ENCODE measurements at places on chromosomes 3 and 15.

DNA sequence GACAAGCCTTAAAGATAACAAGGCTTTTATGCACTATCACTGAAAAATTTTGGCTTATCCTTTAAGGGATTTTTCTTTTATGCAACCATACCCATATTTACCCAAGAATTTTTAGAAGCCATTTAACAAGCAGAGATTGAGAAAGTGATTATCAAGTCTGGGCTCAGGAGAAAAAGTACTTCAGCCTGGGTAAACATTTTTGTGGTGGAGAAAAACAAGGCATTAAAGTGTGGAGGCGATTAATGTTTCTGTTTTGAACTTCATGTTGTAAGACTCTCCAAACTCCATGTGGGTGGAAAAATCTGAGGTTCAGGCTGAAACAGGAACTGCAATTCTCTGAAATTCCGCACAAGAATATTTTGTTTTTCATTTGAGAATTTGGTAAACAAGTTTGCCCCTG is 260.4 kb upstream of the KCNMB2 start:
- DNase-seq = no peak

GRCh38 chr3:188185717-188186251 is 31.8 kb downstream of the LPP start:
- peak; percentile 19 for DNase-seq

- peak; percentile 39 for DNase-seq
These were observed 190.7 kb downstream of the LSAMP start for GRCh38 chr3:116254541-116254940.

- DNase-seq = no peak
These were observed 243.1 kb downstream of the GABRG3 start for GRCh38 chr15:27214032-27214431.

GRCh38 chr3:143090976-143091837 is 28.4 kb upstream of the CHST2 start:
- no peak for DNase-seq

GRCh38 chr3:67580430-67581000 is 73.9 kb downstream of the SUCLG2 start:
- DNase-seq = no peak

- DNase-seq = peak; percentile 44
These were observed 103.1 kb downstream of the LRIG1 start for GRCh38 chr3:66397745-66398144.

GRCh38 chr3:99342383-99342782 is 296.0 kb upstream of the COL8A1 start:
- DNase-seq = no peak

DNA sequence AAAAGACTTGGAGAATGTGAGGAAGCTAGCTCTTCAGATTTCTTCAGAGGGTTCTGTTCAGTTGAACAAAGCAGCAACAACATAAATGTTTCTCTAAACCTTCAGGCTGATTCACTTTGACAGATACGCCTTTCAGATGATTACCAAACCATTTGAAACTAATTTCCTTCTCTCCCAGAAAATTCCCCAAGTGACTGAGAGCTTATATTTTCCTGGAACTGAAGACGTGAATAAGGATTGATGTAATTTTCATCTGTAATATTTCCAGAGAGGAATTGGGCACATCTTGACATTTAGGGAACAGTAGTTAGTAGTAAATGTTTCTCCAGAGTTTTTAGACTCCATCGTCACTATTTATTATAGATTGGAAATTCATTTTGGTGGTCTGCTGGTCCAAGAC is 108.6 kb upstream of the AADACL2 start:
- peak; percentile 73 for DNase-seq

- DNase-seq = peak; percentile 50
These were observed 186.9 kb downstream of the MAGI1 start for GRCh38 chr3:65851827-65852226.

DNA sequence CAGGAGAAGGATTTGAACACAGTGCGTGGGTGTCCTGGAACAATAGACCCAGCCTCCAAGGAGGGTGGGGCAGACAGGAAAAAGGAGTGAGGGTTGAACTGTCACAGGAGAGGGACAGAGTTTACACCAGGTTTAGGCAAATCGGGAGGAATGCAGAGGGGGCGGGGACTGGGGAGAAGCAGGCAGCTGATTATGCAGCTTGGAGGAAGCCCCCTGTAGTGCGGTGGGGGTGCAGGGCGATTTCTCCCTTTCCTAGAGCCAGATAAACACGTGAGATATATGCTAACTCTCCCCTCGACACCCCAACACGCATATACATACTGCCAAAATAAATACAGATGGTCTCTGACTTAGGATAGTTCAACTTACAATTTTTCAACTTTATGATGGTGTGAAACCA is 108.6 kb upstream of the PRR20G start:
- DNase-seq = no peak

GRCh38 chr3:14517601-14518431 is 22.3 kb downstream of the GRIP2 start:
- no peak for DNase-seq

GRCh38 chr15:85925649-85926237 is 131.0 kb upstream of the KLHL25 start:
- no peak for DNase-seq

- no peak for DNase-seq
These were observed 47.7 kb downstream of the CYP11A1 start for GRCh38 chr15:74319596-74320351.

DNA sequence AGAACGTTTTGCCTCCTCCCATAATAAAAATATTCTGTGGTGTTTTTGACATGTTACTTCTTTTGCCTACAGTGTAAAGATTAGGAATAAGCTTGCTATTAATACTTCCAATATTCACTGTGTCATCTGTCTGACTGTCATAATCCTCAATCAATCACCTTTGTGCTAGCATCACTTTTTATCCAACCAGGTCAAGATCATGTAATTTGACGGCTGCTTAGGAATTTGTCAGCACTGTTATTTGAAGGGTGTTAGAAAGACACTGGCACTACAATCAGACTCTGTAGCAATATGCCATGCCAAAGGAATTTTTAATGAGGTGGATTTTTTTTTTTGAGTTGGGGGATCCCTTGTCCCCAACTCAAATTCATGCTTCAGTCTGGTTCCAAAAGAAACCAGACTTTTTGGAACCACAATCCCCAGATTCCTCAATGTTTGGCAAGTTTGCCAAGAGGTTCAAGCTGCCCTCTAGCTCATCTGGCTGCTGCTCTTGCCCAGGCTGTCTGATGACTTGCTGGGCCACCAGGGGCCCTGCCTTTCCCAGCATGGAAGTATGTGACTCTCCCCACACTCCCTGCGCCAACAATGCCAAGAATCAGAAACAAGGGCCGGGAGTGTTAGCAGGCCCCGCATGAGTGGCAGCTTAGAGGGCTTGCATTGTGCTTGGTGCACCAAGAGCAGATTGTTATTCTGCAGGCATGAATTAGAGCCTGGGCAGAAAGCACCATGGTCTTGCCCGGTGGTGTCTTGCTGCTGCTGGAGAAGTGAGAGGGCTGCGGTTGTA is 58.6 kb upstream of the TSC22D2 start:
- DNase-seq = peak; percentile 75

DNA sequence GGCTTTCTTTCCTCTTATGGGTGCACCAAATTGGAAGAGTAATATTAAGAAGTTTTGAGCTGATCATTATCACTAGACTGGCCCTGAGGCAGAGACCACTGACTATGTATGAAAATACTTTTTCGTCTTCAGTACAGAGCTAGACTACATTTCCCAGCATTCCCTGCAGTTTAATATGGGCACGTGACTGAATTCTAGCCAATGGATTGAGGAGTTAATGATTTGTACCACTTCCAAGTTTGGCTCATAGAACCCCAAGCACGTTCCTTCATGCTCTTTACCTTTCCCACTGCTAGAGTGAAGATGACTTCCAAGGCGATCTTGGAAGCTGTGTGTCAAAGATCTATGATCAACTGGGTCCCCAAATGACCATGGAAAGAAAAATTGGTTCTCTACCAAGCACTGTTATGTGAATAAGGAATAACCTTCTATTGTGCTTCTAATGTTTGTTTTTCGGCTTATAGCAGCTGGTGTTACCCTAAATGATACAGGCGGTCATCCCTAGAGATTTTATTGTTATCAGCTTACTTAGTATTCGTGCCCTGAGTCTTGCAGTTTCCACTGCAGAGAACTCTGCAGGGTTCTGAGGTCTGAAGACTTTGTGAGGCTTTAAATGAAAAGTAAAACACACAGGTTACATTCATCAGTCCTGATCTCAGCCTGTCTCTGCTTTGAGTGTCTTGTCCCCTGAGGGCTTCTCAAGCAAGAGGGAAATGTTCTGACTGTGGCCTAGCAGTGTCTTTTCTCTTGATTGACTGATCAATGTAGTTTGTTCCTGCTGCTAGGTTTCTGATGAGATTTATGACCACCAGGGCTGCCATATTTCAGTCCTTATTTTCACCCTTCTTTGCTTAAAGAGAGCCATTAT is 486.8 kb downstream of the PDCD6IP start:
- no peak for DNase-seq

DNA sequence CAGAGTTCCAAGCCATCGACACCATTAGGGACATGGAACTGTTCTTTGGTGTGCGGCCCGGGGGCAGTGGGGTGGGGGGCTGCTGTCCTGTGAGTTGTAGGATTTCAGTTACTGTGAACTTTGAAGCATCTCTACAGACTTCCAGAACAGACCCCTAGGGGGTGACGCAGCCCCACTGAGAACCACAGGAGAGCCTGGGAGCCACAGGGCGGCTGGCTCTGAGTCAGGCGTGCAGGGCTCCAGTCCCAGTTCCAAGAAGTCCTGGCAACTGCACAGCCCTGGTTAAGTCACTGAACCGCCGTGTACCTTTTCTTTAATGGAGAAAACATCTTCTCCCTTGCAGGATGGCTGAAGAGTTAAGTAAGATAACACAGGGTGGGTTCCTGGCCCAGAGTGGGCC is 23.5 kb upstream of the LRTM1 start:
- DNase-seq = peak; percentile 87

DNA sequence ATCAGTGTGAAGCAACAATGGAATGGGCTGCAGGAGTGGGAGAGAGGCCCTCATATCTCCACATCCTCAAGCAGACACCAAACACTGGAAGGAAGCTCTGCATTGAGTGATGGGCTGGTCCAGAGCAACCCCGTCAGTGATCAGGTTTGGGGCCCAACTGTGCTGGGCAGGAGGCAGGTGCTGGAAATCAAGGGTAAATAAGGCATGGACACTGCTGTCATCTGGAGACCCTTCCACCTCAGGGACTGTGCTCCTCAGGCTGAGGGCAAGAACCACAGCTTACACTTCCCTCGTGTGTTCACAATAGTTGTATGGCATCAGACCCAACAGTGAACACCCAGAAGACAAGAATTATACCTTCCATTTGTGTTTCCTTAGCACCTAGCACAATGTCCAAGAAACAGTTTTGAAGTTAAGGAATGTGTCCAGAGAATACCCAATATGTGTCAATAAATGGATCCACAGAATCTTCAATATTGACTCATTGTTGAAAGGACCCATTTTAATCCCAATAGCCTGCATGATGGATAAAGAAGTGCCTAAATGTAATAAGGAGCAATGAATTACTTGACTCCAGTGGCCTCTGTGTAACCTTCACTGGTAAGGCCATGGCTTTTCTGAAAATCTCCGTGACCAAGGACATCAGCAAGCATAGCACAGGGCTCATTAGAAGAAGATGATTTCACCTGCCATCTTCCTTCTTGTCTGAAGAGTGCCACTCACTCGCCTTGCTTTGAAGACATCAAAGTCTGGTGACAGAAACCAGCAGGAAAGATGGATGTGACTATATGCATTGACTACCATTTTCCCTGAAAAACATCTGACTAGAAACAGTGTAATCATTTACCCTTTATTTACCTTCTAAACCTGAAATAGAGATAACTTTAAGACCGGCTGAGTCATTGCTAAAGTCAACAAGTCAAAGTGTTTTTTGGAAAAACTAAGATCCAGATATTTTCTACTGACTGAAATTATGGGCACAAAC is 7.0 kb upstream of the AHSG start:
- no peak for DNase-seq

DNA sequence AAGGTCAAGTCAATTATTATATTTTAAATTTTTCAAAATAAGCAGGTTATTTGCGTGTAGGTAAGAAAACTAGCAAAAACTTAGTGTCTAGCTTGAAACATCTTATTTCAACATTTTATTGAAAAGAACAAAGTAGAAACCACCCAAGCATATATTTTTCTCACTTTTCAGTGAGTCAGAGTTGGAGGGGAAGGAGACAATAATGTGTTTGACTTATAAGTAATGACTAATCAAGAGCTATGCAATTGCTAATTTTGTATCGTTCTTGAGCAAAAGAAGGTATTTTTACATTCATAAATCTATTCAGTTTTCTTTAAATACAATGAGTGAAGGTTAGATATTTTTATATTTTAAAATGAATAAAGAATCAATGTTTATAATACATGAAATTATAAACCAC is 54.4 kb upstream of the P2RY1 start:
- DNase-seq = no peak

GRCh38 chr3:71346061-71346460 is 237.5 kb downstream of the FOXP1 start:
- DNase-seq = no peak

- peak; percentile 80 for DNase-seq
These were observed 7.1 kb upstream of the FSIP1 start for GRCh38 chr15:39789736-39790135.

- DNase-seq = no peak
These were observed 82.9 kb downstream of the NR1D2 start for GRCh38 chr3:24027946-24028345.

GRCh38 chr3:52752045-52752660 is 18.6 kb downstream of the NEK4 start:
- peak; percentile 31 for DNase-seq

- peak; percentile 69 for DNase-seq
These were observed 16.6 kb downstream of the TOP2B start for GRCh38 chr3:25648107-25648535.

DNA sequence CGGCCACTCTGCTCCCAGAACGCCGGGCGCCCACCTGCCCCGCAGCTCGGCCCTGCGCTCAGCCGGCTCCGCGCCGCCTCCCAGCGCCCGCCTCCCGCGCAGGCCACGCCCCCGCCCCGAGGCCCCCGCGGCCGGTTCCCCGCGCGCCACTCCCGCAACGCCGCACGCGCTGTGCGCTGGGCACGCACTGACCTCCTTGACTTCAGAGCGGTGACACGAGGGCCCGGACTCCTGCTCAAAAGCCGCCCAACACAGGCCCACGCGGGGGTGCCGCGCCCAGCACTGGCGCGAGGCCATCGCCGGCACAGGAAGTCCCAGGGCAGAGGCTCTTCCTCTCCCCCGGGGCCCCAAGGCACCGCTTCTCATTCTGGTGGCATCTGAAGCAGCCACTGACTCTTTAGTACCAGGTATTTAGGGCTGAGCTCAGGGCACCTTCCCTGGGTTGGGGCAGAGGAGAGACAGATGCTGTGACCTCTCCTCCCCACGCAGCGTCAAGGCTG is 12.4 kb downstream of the TNK2 start:
- DNase-seq = no peak
